Stimulated activated CD8-positive, alpha-beta memory T cell treated with anti-CD3 and anti-CD28 coated beads, Interleukin-15, amount 100 ng/mL, for 1 hour (primary cell): ENCODE measurements at places on chromosomes 5 and 9.
A peak's percentile ranks its signal among the peaks of the same experiment; 100 is the strongest.

GRCh38 chr9:35616681-35617459, 1.3 kb downstream of the CD72 start:
- DNase-seq: peak; percentile 39

- DNase-seq: no peak
These were observed 33.9 kb downstream of the ACTBL2 start for GRCh38 chr5:57448751-57449150.

DNA sequence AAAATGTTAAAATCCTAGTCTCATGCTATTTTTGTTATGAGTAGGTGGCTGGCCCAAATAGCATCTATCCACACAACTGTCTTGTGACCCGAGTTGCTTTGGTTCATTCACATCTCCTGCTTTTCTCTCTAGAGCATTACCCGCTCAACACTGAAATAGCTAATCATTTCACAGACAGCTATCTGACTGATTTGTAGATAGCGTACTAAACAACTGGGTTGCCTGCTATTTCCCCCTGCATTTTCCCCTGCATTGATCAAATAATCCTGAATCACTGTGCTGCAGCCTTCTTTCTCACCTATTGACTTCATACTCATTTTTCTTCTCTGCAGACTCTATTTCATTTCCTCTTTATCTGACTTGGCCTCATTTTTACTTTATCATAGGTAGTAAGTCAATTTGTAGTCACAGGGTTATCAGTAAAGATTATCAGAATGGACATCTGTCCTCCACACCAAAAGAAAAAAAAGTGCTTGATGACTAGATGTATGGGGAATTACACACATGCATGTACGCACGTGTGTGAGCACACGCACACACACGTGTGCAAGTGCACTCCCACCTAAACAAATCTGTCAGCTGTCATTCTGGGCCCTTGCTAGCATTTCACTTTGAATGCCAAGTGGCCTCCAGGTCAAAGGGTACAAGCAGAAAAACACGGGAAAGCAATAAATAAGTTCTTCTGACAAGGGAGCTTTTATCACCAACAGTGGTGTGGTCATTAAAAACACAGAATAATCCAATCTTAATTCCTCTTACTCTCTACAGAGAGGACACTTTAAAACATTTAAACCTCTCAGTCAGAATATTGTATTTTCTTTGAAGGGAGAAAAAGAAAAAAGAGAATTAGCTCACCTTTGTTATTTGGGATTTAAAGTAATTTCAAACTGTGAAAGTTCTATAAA, 501.6 kb downstream of the EFNA5 start:
- no peak for DNase-seq

GRCh38 chr5:53411388-53411787, 69.0 kb upstream of the FST start:
- DNase-seq: no peak

DNA sequence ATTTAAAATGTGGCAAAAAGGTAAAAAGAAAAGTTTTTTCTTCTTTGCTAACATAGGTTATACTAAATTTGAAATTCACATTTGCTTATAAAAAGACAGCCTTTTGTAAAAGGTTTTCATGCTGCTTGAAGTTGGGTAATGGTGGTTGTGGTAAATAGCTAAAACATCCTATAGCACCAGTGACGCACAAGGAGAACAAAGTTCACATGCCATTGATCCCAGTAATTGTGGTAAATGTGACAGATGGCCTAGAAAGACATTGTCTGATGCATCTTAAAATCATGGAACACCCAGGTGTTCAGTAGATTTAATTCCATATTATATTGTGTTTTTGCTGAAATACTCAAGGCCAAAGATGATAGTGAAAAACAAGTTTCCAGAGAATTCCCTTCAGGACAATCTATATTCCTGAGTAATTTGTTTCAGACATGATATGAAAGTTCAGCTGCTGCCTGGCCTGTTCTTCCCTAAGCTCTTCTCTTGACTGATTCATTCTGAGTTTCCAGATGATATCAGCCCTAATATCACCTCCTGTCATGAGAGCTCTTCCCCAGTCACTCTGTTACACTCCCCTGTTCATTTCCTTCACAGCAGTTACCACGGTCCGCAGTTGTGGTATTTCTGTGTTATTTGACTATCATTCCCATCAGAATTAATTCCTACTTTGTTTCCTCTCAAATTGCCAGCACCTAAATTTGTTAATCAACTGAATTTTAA, 4.6 kb upstream of the FBXL17 start:
- no peak for DNase-seq

GRCh38 chr9:107340920-107341632, 58.0 kb downstream of the RAD23B start:
- DNase-seq: peak; percentile 77

GRCh38 chr5:61261136-61261535, 70.9 kb upstream of the ZSWIM6 start:
- no peak for DNase-seq

DNA sequence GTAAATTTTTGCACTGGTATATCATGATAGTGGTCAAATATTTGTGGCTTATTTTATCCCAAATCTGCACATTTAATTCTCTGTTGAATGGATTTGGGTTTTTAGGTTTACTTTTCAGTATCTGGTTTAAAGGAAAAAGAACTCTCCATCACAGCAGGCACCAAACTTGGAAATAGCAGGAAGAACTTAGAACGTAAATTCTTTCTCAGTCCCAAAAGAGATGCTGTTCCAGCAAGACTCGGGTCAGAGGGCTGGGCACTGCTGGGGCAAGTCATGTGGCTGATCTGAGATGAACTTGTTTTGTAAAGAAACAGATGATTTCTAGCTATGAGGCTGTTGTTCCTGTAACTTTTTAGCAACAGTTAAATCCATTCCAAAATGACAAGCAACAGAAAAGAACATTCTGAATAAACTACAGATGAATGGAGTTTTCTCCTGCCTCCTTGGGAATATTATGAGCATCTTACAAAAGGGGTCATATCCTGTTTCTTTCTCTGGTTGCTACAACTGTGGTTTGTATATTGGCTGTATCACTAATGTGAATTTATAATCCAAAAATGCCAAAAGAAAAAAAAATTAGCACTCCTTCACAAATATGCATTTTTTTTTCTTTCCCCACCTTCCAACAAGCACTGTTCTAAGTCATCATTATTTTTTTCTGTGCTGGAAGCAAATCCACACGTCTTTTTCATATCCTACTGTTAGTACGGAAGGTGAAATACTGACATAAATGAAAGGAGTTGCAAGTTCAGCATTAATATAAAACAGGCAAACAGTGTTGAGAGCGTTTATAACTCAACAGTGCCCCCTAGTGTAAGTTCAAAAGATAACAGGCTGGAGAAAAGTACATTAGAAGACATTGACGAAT, 31.1 kb downstream of the OR2K2 start:
- no peak for DNase-seq

DNA sequence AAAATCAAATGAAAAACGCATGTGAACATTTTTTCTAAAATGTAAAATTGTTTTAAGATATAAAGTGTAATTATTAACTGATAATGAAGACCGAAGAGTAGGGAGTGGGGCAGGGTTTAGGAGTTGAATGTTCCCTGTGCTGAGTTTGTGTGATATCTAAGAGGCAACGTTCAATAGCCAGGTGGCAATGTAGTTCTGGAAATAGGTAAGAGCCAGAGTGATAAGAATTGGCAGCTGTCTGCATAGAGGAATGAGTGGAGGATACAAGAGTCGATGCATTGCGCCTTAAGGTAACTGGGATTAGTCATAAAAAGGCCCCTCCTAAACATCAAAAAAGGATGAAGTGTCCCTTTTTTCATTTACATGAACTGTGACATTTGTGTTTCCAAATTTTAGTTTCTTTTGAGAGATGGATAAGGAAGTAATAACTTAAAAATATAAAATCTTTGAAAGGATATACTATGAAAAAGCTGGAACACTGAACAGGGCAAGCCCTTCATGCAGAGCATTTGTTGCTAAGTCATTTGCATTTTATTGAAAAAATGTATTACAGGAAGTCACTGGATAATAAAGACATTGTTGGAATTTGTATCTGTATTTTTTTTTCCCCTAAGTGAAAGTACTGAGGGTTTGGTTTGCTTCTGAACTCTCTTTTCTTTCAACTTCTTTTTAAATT, 659.3 kb downstream of the ACTL7B start:
- no peak for DNase-seq

- DNase-seq: no peak
These were observed 49.8 kb downstream of the CERT1 start for GRCh38 chr5:75461679-75462078.

DNA sequence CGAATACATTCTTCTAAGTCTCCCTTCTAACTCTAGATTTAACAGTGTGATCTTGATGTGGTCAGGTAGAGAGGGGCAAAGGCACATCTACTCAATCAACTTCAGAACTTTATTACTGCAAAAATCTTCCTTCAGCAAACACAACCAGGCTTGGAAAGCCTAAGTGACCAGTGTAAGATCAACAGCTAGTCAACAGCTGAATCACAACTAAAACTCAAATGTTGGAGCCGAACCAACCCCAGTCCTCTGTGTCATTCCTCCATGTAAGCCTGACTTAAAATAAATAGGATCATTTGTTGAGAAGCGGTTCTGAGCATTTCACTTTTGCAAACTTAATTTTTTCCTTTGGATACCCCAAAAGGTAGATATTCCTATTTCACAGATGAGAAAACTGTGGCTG, 352.7 kb downstream of the EBF1 start:
- no peak for DNase-seq

- DNase-seq: no peak
These were observed 322.8 kb upstream of the RFX3 start for GRCh38 chr9:3848445-3849114.

DNA sequence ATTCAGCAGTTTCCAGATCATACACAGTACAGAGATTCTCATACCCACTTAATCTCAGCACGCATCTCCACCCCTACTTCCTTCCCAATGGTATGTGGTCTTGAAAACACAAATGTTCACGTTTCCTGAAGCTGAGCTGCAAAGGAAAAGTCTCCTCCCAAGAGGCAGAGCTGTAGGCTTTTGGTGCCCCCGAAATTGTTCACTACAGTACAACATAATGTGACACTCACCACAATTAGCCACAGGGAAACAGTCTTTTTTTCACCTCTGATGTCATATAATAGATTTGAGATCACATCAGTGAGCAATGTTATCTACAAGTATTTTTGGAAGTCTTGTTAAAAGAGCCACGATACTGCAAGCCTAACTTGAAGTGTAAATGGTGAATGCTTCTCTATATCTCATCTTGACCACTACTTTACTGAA, 40.2 kb downstream of the NFIB start:
- DNase-seq: no peak

DNA sequence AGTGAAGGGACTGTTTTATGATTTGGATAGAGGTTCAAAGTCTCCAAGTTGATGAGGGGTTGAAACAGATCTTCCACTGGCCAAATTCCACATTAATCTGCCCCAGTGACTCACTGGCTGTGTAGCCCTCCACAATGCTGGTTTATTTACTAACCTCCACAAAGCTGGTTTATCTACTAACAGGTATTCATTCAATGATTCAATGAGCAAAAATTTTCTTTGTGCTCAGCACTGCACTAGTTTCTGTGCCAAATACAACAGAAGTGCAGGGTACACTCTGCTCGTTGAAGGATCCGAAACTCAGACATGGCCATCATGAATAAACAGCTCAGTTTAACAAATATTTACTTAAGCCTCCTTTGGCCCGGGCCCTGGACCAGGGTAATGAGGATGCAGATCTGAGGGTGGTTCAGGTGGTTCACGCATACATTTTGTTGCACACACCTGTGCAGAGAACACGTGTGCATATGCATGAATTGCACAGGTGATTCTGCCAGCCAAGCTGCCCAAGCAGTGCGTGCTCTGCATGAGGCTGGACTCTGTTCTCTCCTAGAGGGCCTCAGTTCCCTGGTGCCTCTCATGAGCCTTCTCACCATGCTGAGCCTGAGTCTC, 71.0 kb downstream of the SH3PXD2B start:
- no peak for DNase-seq

GRCh38 chr9:95317893-95318211, 343 bp upstream of the FANCC start:
- no peak for DNase-seq

DNA sequence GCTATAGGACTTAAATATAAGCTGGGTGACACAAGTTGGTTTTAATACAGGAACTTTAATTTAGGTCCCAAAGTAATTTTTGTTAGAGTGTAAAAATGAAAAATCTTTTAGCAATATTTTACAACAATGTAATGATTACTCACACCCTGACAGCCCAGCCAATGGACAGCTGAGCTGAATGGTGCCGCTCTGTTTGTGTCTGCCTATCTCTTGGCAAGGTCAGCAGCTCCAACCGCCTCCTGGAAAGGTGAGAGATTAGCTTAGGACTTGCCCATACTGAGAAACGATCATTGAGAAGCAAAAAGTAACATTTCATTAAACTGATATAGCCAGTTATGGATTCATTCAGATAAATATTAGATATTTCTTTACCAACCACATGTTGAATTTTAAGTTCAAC, 463.6 kb upstream of the CD180 start:
- DNase-seq: no peak

DNA sequence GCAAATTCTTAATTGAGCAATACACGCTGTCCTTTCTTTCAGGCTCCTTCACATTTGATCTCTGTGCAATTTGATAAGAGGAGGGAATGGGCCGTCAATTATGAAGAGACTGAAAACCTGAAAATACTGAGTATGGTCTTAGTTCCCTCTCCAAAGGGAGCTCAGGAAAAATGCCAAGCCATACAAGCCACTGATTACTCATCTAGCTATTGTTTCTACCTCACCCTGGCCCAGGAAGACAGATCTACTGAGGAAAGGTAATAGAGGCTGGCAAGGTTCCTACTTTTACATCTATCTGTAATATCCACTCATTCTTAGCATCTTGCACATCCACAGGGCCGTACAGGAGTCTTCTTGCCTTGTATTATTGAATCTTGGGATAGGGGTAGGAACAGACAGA, 23.7 kb upstream of the TNC start:
- no peak for DNase-seq

GRCh38 chr5:178196281-178196812, 8.0 kb upstream of the HNRNPAB start:
- no peak for DNase-seq

GRCh38 chr9:86460216-86461002, 106.2 kb upstream of the TUT7 start:
- DNase-seq: no peak

- DNase-seq: no peak
These were observed 122.3 kb downstream of the SPATA31D1 start for GRCh38 chr9:82110881-82111280.

GRCh38 chr5:1936413-1936812, 53.7 kb upstream of the IRX4 start:
- no peak for DNase-seq

DNA sequence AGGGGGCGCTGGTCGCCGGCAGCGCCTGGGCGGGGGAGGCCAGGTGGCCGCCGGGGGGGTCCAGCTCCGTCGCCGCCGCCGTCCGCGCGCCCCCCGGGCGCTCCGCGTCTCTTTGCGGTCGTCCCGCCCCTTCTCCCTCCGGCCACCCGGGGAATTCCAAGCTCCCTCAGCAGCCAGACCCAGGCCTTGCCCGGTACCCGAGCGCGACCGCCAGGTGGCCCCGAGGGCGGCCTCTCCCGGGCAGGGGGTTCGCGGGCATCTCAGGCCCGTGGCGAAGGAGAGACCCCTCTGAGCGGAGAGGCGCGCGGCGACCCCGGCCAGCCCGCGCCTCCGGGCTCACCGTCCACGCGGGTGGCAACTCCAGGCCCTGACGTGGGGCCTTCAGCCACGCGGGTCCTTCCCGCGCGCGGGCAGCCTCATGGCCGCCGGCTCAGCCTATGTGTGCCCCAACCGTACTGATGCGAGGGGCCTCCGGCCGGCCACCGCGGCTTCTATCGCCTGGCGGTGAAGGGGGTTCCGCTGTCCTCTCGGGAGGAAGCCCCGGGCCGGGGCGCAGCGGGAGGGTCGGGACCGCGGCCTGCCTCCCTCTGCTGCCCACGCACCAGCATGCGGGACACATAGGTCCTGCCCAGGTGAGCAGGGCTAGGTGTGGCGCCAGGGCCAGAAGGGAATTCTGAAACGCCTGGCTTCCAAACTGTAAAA, 529 bp upstream of the NRARP start:
- DNase-seq: no peak
